ENCODE measurements at places on chromosomes 7 and 10. TPM values are rescaled to one million over a fixed set of nuclear protein-coding genes. Genes with fewer than 3 reads are reported as not detected.
A peak's percentile ranks its signal among the peaks of the same experiment; 100 is the strongest.

DNA sequence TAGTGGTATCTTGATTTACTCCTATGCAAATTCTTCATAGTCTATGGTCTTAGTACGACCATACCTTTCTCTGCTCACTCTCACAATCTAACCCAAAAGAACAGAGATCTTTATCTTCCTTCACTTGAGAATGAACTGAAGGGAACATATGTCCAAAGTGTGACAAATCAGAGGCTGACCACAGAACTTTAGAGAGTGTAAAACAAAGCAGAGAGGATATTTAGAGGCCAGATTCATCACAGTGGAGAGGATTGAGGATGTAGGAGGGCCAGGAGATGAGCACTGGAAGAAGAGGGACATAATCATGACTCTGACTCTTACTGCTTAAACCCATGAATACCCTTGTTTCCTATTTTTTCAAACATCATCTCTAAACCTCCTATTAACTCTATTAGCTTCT lies 935.3 kb upstream of the PHF14 start:
- DNase-seq, result no peak
- H3K36me3 ChIP-seq, result no peaks in the 10 kb centered on the region
- H3K4me3 ChIP-seq, result no peak overlapping the region
- H3K27ac ChIP-seq, result no peak overlapping the region
- H3K27me3 ChIP-seq, result no peaks in the 10 kb centered on the region

- no peaks in the 10 kb centered on the region for H3K27me3 ChIP-seq
- no peak overlapping the region for H3K4me3 ChIP-seq
- H3K27ac ChIP-seq, result no peak overlapping the region
- peaks cover 9% of the 10 kb centered on the region for H3K4me1 ChIP-seq
- H3K36me3 ChIP-seq, result peaks cover 8% of the 10 kb centered on the region
- peak; percentile 54 for DNase-seq
Measured at GRCh38 chr10:29470355-29470705, 164.4 kb downstream of the SVIL start.

DNA sequence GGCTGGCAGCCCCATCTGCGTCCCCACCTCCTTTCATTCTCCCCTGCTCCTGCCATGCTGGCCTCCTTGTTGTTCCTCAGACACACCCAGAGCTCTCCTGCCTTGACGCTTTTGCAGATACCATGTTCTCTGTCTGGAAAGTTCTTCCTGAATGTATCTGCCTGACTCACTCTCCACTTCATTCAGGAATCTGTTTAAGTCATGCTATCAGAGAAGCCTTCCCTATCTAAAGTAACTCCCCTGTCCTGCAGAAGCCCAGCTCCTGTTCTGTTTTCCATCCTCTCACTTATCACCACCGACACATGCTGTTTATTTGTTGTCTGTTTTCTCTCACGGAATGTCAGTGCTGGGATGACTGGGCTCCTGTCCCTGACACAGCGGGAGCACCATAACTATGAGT lies 82.0 kb downstream of the AFAP1L2 start:
- no peak for DNase-seq
- H3K36me3 ChIP-seq, result no peaks in the 10 kb centered on the region
- peaks cover 4% of the 10 kb centered on the region for H3K27me3 ChIP-seq
- H3K27ac ChIP-seq, result no peak overlapping the region
- no peak overlapping the region for H3K4me3 ChIP-seq
- no peaks in the 10 kb centered on the region for H3K4me1 ChIP-seq

CLCN1 gene
- total RNA-seq, result 0.08 TPM

- no peaks in the 10 kb centered on the region for H3K36me3 ChIP-seq
- H3K4me3 ChIP-seq, result no peak overlapping the region
- DNase-seq, result no peak
- peaks cover 3% of the 10 kb centered on the region for H3K27me3 ChIP-seq
- no peaks in the 10 kb centered on the region for H3K4me1 ChIP-seq
Measured at GRCh38 chr7:25311346-25311745, 83.1 kb upstream of the NPVF start.

LIPF gene
- total RNA-seq, result not detected

All from activated naive CD8-positive, alpha-beta T cell treated with anti-CD3 and anti-CD28 coated beads, Interleukin-2, amount 10 ng/mL, durations not matched to agents 7 days and 5 days (primary cell).